ENCODE measurements at places on chromosomes 4 and X. TPM values are rescaled to one million over a fixed set of nuclear protein-coding genes. Genes with fewer than 3 reads are reported as not detected.

The NAP1L2 gene
- 0.97 TPM for total RNA-seq

The CPE gene
- 12.2 TPM for total RNA-seq

The CT55 gene
- total RNA-seq, result not detected

The NAA11 gene
- not detected for total RNA-seq

The SUPT20HL2 gene
- not detected for total RNA-seq

GRCh38 chr4:15953625-15954024 is 9.3 kb downstream of the FGFBP2 start:
- DNase-seq, result no peak

GRCh38 chrX:15356444-15356843 is 21.1 kb upstream of the PIGA start:
- no peak for DNase-seq

GRCh38 chrX:112731793-112732192 is 52.1 kb upstream of the LHFPL1 start:
- no peak for DNase-seq

DNA sequence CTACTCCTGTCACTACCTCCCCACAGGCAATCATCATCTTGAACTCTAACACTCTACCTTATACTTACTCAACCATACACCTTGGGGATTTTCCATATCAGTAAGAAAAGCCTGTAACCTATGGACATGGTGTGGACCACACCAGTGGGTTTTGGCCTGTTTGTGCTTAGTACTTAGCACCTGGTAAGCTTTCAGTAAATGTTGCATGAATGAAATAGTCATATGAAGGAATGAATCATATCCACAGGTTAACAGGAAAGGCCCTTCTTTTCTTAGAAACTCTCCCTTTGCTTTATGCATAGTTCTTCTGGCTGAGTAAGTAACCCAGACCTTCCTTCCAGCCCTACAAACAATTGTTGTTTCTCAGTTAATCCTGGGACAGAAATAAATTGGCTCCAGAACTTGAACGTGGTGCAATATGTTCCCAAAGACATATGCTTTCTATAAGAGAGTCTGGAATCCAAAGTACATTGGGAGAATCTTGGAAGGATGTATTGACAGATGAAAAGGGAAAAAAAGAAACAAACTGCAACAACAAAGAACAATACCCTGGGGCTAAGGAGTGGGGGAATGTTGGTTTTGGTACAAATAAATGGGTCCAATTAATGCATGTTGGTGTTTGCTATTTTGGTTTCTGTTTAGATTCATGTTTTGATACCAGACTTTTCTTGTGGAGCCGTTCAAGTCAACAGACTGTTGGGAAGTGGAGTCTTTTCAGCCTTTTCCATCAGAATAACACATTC is 27.8 kb downstream of the RASL11B start:
- DNase-seq, result no peak

DNA sequence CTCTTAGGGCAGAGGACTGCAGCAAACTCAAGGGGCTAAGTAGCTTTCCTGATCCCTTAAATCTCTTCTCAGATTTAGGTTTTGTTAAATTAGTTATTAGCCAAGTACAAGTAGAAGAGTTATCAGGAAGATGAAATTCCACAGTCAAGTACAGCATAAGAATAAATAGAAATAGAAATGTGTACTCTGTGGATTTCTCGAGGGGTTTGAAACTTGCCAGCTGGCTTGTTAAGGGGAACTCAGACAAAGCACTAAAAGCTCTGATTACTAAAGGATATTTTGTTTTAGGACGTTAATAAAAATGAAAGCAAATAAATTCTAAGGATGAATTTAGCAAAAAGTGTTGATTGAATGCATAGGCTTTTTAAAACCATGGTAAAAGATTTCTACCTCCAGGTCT is 654.6 kb downstream of the RAPGEF2 start:
- no peak for DNase-seq

DNA sequence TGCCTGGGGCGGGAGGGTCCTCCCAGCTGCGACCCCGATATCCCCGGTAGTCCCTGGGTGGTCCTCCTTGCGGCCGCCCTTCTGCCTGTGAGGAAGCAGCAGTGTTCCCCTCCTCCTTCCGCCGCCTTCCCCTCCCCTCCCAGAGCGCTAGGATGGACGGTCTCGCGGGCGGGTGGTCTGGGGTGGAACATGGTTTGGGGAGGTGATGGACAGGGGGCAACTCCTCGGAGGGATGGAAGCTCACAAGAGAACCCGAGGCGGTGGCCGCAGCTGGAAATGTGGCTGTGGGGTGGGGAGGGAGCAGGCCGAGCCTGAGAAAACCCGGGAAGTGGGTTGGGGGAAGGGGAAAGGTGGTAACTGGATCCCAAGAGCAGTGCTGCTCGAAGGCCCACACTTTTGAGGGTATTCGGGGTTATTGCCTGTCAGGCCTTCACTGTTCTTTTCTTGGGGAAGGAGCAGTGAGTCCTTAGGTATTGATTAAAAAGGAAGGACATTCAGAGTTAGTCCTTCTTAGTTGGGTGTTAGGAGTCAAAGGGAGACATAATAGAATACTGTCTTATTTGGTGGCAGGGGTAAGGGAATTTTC is 581 bp downstream of the UBE2K start:
- DNase-seq, result peak; percentile 35

DNA sequence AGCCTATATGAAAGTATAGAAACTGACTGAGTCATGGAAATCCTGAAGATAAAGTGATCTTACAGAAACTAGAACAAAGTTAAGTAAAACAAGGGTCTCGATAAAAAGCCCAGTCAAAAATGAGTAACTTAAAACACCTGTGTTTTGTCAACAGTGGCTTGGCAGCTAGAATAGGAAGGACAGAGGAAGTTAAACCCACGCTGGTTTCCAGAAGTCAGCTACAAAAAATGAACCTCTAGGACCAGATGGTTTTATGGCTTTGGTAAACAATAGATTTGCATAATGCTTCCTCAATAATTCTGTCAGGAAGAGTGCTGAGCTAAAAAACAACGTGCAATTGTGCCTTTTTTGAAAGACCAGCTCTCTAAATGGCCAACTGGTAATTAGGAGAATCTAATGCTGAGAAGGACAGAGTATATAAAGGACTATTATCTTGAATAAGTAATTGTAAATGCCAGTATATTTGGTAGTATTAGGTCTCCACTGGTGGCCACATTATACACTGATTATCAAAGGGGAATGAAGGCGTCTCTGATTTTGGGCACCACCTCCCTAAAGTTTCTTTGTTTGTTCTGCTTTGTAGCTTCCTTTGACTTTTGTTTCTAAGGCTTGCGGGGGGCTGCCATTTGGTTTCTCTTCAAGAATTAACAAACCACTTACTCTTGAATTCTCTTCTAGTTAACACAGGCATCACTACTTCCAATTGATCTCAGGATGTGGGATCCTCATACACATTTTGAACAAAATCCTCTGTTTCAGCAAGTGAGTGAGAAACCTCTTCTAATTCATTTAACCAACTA is 72.2 kb upstream of the PPP3CA start:
- no peak for DNase-seq

GRCh38 chr4:26176598-26177149 is 144.1 kb upstream of the RBPJ start:
- no peak for DNase-seq

- no peak for DNase-seq
These were observed 3.6 kb downstream of the PLXNB3 start for GRCh38 chrX:153767674-153768055.

DNA sequence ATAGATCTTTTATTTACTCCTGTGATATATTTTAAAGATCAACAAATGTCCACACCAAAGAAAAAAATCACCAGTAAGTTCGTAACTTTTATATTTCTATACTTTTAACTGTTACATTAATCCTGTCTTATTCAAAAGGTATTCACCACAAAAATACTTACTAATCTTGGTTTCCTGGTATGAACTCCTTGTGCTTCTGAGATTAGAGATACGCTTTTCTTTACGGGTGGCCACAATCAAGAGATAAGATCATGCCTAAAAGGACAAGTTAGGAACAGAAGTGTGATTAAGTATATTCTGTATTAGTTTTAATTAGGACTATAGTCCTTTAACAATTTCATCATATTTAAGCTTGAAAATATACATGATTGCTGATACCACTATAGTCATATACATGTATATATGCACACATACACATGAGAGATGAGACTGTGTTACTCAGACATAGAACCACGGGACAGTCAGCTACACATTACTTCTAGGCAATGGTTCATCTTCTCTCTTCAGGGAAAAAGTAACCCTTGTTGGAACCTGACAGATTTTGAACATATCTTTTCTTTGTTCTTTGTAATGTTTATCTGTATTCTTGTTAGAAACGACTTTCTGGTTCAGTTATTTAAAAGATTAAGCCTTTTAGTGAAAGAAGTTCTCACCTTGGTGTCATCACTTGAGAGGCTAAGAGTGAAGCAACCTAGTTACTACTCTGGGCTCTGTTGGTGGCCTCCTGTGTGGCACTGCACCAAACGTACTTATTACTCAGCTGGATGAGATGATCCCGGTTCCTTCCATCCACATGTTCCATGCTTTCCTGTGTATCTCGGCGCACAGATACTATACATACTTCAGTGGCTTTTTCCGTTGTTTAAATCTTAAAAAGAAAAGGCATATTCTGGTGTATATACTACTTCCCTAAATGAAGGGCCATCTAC is 146.1 kb downstream of the CBR4 start:
- no peak for DNase-seq

Data from psoas muscle (tissue), 8 donors.